Activated CD4-positive, alpha-beta T cell treated with anti-CD3 and anti-CD28 coated beads, Interleukin-2, amount 10 ng/mL, durations not matched to agents 7 days and 5 days (primary cell): ENCODE measurements at places on chromosomes 4 and X. TPM values are rescaled to one million over a fixed set of nuclear protein-coding genes. Genes with fewer than 3 reads are reported as not detected.

Gene CNGA1
- total RNA-seq = not detected

Gene FDCSP
- not detected for total RNA-seq

DNA sequence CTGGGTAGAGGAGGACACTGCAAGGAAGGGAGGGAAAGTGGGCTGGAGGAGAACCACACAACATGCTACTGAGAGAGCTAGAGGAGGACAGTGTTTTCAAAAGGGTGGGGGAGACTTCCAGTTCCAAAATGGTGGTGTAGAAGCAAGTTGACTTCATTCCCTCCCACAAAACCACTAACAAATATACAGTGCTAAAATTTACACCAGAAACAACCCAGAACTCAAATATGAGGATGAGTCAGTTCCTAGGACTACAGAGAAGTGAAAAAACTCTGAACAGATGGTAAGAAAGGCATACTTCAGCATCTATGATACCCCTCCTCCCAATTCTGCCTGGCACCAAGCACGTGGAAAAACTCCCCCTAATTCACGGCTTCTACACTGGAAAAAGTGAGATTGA lies 9.8 kb downstream of the AADAT start:
- H3K36me3 ChIP-seq = no peaks in the 10 kb centered on the region
- DNase-seq = no peak
- no peaks in the 10 kb centered on the region for H3K4me1 ChIP-seq
- peaks cover 19% of the 10 kb centered on the region for H3K27me3 ChIP-seq

Gene PPP2R2C
- total RNA-seq = not detected

Gene FAM47A
- total RNA-seq = not detected

GRCh38 chr4:104022226-104022625 lies 302.4 kb upstream of the TACR3 start:
- H3K27ac ChIP-seq = no peak overlapping the region
- no peaks in the 10 kb centered on the region for H3K36me3 ChIP-seq
- H3K4me3 ChIP-seq = no peak overlapping the region

DNA sequence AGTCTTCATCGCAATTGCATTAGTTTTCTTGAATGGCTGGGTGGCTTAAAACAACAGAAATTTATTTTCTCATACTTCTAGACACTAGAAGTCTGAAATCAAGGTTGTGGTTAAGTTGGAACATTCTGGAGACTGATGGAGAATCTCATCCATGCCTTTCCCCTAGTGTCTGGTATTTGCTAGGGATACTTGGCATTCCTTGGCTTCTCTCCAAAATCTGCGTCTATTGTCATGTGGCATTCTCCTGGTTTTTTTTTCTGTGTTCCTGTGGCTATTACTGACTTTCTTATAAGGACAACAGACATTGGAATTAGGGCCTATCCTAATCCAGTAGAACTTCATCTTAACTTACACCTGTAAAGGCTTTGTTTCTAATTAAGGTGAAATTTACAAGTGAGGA lies 272.8 kb upstream of the EPHA5 start:
- no peak for DNase-seq
- no peak overlapping the region for H3K27ac ChIP-seq
- no peaks in the 10 kb centered on the region for H3K27me3 ChIP-seq
- no peak overlapping the region for H3K4me3 ChIP-seq
- H3K36me3 ChIP-seq = no peaks in the 10 kb centered on the region

GRCh38 chr4:56640621-56641493 lies 40.2 kb downstream of the HOPX start:
- peaks cover 14% of the 10 kb centered on the region for H3K4me1 ChIP-seq
- H3K4me3 ChIP-seq = no peak overlapping the region
- H3K27me3 ChIP-seq = no peaks in the 10 kb centered on the region
- DNase-seq = no peak

Gene ITIH6
- not detected for total RNA-seq

Gene PRR27
- total RNA-seq = not detected

GRCh38 chrX:21700967-21701366 lies 42.8 kb upstream of the KLHL34 start:
- DNase-seq = no peak
- no peaks in the 10 kb centered on the region for H3K36me3 ChIP-seq
- H3K4me3 ChIP-seq = no peak overlapping the region
- no peaks in the 10 kb centered on the region for H3K4me1 ChIP-seq
- H3K27ac ChIP-seq = no peak overlapping the region

- DNase-seq = no peak
- H3K36me3 ChIP-seq = peaks cover 2% of the 10 kb centered on the region
- H3K4me3 ChIP-seq = no peak overlapping the region
- no peak overlapping the region for H3K27ac ChIP-seq
- peaks cover 36% of the 10 kb centered on the region for H3K4me1 ChIP-seq
Observed at GRCh38 chrX:15160558-15161095, 109.3 kb downstream of the ASB9 start.

DNA sequence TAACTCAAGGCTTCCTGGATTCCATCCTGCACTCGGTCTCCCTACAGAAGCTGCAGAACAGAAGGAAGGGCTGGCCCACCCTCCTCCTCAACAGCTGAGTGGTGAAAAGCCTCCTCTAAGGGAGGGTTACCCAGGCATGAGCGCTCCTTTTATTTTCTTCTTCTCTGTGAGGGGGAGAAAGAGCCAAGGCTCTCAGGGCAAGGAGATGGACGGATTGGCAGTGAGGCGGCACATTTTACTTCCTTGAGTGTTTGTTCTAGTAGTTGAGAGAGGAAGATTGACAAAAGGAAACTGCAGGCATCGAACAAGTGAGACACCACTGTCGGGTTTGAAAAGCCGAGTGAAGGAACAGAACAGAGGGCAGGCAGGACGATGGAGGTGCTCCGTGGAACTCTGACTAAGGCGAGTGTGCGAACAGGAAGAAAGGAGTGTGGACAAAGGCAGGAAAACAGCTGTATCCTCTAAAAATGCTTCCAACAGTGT lies 38.4 kb upstream of the STS start:
- H3K4me3 ChIP-seq = peak overlapping the region; percentile 3
- peaks cover 13% of the 10 kb centered on the region for H3K36me3 ChIP-seq
- H3K27ac ChIP-seq = peak overlapping the region; percentile 41
- H3K4me1 ChIP-seq = peaks cover 23% of the 10 kb centered on the region
- no peaks in the 10 kb centered on the region for H3K27me3 ChIP-seq

GRCh38 chrX:153944140-153944799 lies at the start of gene RENBP:
RENBP (minus strand) TSS chrX:153944643; CDS start chrX:153944610, 33 bp downstream.
- H3K27ac ChIP-seq = peak within 1 kb of the TSS; percentile 90
- peaks cover 25% of the 10 kb centered on the region for H3K4me1 ChIP-seq
- peak within 1 kb of the TSS; percentile 81 for H3K4me3 ChIP-seq
- no peaks in the 10 kb centered on the region for H3K27me3 ChIP-seq
- DNase-seq = peak; percentile 50

DNA sequence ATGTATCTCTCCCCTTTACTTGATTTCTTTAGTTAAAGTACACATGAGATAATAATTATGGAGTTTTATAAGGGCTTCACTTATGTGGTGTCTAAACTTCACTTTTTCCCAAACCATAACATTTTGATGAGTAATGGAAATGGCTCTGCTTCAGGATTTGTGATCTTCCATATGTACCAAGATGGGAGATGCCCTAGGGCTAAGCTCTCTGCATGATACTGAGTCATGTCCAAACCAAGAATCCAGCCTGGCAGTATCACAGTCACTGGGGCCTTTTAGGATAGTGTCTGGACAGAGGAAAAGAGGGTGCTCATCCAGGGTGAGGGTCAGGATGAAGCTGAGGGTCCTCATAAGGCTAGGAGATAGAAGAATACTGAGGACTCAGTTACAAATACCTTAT lies 47.9 kb upstream of the PAGE3 start:
- DNase-seq = no peak
- H3K27me3 ChIP-seq = no peaks in the 10 kb centered on the region
- no peaks in the 10 kb centered on the region for H3K4me1 ChIP-seq
- H3K4me3 ChIP-seq = no peak overlapping the region
- H3K36me3 ChIP-seq = no peaks in the 10 kb centered on the region

Gene CYSLTR1
- total RNA-seq = 20.8 TPM

- H3K4me3 ChIP-seq = no peak overlapping the region
- no peak overlapping the region for H3K27ac ChIP-seq
- peaks cover 3% of the 10 kb centered on the region for H3K27me3 ChIP-seq
- no peaks in the 10 kb centered on the region for H3K4me1 ChIP-seq
- H3K36me3 ChIP-seq = no peaks in the 10 kb centered on the region
Observed at GRCh38 chr4:186024637-186025407, 44.1 kb upstream of the TLR3 start.

Gene SRP72
- total RNA-seq = 116 TPM

Gene CC2D2A
- not detected for total RNA-seq

- H3K36me3 ChIP-seq = no peaks in the 10 kb centered on the region
- DNase-seq = no peak
- H3K4me1 ChIP-seq = no peaks in the 10 kb centered on the region
- no peak overlapping the region for H3K4me3 ChIP-seq
Observed at GRCh38 chrX:46953137-46953527, 40.9 kb downstream of the JADE3 start.

GRCh38 chr4:187562345-187562744 lies 433.2 kb upstream of the ZFP42 start:
- H3K4me1 ChIP-seq = no peaks in the 10 kb centered on the region
- no peak for DNase-seq
- no peaks in the 10 kb centered on the region for H3K36me3 ChIP-seq

DNA sequence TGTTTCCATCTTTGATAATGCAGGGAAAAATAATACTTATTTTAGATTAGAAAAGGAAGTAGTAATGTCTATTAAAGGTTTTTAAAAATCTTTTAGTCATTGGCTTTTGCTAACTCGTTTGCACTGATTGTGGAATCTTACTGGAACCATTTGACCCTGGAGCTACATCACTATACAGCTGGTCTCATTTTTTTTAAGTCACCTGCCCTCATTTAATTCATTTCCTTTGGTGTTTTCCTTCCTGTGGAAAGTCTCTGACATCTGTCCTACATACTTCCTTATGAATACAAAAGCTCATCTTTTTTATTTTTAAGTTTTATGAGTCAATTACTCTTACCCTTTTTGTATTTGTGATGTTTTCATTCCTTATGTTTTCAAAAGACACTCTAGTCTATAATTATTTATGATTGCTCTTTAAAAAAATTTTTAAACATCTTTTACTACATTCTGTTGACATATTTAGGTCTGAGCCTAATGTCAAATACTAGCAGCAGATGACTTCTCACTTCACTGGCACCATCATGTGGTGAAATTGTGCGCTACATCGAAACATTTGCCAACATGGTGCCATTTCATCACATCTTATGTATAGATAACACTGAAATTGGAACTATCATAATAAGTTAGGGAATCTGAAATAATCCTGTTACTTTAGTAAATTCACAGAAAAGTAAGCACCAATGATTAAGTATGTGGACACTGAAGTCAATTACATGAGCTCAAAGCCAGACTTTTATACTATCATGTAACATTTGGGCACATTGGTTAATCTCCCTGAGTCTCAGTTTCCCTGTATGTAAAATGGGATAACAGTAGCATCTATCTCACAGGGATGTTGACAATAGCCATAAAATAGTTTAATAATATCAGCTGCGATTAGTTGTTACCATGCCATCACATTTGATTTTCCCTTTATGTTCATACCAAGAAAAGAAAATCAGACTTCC lies 9.4 kb upstream of the MMAA start:
- peak; percentile 74 for DNase-seq
- H3K27ac ChIP-seq = no peak overlapping the region
- H3K4me1 ChIP-seq = peaks cover 4% of the 10 kb centered on the region
- H3K4me3 ChIP-seq = no peak overlapping the region
- H3K36me3 ChIP-seq = no peaks in the 10 kb centered on the region

DNA sequence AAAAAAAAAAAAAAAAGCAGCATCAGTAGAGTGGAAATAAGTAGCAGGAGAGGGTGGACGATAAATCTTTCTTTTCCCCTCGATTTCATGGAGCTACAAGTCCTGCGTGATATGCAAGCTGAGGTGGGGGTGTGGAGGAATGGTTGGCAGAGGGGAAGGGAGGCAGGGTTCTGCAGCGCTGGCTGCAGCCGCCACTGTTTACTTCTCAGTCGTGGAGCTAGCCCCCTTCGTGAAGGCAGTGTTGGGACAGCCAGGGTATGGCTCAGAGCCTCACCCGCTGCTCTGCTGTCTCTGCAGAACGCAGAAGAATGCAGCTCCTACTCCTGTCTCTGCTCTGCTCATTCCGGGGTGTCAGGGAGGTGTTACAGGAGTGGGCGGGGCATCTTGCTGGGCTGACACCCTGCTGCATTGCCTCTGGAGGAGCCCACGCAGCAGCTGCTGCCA lies 140.6 kb downstream of the GPM6A start:
- no peak for DNase-seq
- no peaks in the 10 kb centered on the region for H3K27me3 ChIP-seq
- H3K36me3 ChIP-seq = no peaks in the 10 kb centered on the region
- H3K4me1 ChIP-seq = no peaks in the 10 kb centered on the region
- H3K4me3 ChIP-seq = no peak overlapping the region
- H3K27ac ChIP-seq = no peak overlapping the region

DNA sequence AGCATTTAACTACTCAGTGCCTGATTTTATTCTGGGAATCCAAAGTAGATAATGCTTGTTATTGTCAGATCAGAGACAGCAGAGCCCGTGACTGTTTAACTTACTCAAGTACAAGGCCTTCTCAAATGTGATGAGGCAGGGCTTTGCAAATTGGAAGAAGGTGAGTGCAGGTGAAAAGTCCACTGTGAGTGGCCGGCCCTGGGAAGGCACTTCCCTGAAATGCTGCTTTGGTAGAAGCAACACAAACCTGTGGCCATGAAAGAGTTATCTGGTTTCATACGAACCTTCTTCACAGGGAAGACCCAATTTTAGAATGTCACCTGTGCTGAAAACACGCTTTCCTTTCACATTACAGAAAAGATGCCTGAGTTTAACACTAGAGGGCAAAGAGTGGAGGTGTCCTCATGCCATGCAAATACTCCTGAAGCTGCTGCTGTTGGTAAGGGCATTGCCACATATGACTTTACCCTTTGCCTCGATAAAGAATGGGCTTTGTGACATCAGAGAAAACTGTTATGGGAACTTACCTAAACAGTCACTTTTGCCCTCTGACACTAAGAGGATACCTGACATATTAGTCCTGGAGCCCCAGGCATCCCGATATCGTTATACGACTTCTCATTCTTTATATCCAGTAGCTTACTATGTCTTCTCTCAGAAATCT lies 8.0 kb downstream of the PPARGC1A start:
- H3K27ac ChIP-seq = no peak overlapping the region
- H3K36me3 ChIP-seq = no peaks in the 10 kb centered on the region
- H3K27me3 ChIP-seq = no peaks in the 10 kb centered on the region
- H3K4me3 ChIP-seq = no peak overlapping the region
- DNase-seq = no peak

Gene COL4A6
- not detected for total RNA-seq

DNA sequence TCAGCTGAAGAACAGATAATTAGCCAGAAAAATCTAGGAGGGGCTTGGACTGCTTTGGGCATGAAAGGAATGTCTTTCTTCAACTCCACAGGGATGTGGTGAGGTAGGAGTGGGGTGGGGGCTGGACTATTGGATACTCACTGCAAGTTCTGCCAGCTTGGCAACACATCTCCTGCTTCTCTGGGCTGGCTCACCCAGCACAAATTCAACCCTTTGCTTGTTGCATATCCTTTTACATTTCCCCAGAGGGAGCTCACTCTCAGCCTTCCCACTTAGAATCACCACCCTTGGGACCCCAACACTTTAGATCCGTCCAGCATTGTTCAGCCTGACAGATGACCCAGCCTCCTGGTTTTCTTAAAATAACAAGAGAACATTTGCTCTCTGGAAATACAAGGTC lies 120.6 kb downstream of the KDR start:
- H3K27me3 ChIP-seq = peaks cover 9% of the 10 kb centered on the region
- no peak for DNase-seq
- no peaks in the 10 kb centered on the region for H3K36me3 ChIP-seq
- no peaks in the 10 kb centered on the region for H3K4me1 ChIP-seq
- no peak overlapping the region for H3K4me3 ChIP-seq

GRCh38 chr4:153181700-153182099 lies 22.5 kb upstream of the TRIM2 start:
- no peaks in the 10 kb centered on the region for H3K27me3 ChIP-seq
- H3K4me3 ChIP-seq = no peak overlapping the region
- H3K36me3 ChIP-seq = no peaks in the 10 kb centered on the region
- no peak for DNase-seq
- H3K4me1 ChIP-seq = no peaks in the 10 kb centered on the region
- H3K27ac ChIP-seq = no peak overlapping the region

Gene GLRA3
- total RNA-seq = not detected
